Panc1 (cell line): ENCODE measurements at places on chromosomes 11 and 22. TPM values are rescaled to one million over a fixed set of nuclear protein-coding genes. Genes with fewer than 3 reads are reported as not detected.

DNA sequence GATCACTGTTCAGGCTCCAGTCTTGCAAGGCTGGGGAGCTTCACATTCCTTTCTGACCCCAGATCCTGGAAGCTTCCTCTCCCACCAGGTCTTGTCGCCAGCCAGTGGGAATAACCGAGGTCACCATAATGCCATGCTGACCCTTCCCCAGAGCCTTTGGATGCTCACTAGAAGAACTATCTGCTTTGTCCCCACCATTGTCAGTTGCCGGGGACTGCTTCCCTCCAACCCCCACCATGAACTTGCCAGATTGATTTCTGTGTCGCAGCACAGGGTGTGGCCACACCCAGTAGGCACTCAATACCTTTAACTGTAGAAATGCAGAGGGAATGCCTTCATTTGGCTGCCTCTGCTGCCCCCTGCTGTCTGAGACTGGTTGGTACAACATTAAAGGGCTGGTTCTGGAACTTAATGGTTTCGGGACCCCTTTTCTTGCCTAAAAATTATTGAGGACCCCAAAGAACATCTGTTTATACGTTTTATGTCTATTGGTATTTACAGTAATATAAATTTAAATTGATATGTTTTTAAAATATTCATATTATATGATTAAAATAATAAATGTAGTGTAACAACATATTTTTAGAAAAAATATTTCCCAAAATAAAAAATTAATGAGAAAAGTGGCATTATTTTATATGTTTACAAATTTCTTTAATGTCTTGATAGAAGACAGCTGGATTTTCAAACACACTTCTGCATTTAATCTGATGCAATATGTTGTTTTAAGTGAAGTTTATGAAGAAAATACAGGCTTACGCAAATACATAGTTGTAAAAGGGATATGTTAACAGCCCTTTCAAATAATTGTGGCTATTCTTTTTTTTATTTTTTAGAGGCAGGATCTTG is 6.7 kb upstream of the GDPD5 start:
- DNase-seq: peak; percentile 58

DNA sequence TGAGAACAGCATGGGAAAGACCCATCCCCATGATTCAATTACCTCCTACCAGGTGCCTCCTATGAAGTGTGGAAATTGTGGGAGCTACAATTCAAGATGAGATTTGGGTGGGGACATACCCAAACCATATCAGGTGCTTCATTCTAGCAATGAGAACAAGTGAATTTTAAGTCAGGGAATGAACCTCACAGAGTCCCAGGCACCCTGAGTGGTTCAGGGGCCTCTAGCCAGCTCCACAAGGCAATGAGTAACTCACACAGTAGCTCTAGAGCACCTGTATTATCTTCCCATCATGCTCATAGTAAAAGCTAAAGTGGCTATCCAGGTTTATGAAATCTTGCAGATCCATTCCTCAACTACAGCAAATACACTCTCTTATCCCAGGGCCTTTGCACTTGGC is 13.1 kb upstream of the ACCSL start:
- no peak for DNase-seq

DNA sequence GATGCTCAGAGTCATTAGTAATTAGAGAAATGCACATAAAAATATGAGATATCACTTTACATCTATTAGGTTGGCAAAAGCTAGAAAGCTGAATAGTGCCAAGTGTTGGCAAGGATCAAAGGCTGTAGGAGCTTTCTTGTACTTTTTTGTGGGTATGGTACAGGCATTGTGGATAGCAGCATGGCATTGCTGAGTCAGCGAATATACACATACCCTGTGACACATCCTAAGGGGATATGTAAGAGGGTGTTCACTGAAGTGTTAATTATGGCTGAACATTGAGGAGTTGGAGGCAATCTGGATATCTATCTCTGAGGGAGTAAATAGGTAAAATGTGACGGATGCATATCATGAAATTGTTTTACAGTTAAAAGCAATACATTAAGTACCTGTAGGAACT is 27.0 kb upstream of the IL18BP start:
- no peak for DNase-seq

GRCh38 chr11:6057452-6057851 is 26.9 kb upstream of the OR56A1 start:
- DNase-seq: no peak

DNA sequence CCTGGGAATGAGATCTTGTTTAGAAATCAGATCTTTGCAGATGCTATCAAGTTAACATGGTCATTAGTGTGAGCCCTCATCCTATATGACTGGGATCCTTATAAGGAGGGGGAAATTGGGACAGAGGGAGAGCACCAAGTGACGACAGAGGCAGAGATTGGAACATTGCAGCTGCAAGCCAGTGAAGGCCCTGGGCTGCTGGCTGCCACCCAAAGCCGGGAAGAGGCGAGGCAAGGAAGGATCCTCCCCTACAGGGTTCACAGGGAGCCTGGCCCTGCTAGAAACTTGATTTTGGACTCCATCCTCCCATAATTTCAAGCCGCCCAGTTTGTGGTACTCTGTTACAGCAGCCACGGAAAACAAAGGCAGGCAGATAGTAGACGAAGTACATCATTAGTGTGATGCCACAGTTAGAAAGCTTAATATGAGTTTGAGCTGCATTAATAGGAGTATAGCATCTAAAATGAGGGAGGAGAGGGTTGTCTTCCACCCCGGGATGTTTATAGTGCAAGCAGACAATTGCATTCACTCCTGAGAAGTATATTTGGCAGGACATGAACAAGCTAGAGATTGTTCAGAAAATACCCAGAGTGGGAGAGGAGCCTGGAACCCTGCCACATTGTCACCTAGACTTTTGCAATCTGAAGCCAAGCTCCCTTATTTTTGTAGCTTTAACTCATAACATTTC is 56.8 kb upstream of the CLMP start:
- DNase-seq: no peak

DNA sequence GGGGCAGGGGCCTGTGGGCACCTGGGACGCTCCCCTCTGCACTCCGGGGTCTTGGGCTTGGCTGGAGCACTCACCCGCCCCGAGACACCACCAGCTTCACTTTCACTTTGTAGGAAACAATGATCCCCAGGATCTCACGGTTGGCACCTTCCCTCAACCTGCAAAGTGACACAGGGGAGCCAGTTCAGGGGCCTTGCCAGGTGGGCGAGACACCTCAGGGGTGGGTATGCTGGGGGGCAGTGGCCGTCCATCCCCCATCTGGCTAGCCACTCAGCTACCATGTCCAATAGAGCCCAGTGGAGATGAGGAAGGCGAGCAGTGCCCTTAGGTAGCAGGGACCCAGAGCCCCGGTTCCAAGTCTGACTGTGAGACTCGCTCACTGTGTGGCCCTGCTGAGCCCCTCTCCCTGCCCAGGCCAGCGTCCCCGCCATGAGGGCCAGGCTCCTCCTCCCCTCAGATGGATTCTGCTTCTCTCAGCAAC is 32.3 kb downstream of the TPBGL start:
- DNase-seq: no peak

DNA sequence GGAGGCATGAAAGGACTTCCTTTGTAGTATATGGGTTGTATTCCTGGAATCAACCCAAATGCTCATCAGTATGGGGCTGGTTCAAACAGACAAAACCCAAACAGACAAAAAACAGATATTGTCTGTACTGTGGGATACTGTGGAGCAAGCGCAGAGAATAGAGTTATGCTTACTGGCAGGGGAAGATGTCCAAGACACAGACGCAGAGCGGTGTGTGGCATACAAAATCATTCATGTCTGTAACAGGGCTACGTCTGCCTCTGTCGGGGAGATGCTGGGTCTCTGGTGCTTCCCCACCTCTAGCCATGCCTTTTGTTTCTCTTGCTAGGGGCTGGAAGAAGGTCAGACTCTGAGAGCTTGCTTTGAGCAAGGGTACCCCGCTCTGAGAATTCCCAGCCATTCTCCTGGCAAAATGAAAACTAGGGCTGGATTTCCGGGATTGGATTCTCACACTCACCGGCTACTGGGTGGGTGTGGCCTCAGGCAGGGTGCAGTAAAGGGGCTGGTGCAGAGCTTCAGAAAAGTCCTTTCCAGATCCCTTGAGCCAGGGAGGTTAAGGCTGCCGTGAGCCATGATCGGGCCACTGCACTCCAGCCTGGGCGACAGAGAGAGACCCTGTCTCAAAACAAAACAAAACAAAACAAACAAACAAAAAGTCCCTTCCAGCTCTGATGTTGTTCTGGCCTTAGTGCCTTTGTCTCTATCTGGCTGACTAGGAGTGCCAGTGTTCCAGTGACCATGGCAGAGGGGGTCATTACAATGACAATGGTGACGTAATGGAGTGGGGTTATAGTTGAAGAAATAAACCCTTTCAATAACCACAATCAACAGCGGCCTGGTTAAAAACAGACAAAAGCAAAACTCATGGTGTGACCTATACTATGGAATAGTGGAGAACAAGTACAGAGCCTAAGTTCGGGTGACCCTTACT is 2.9 kb upstream of the ABCC8 start:
- DNase-seq: no peak

- no peak for DNase-seq
These were observed 53.5 kb downstream of the ISX start for GRCh38 chr22:35119494-35119893.

DNA sequence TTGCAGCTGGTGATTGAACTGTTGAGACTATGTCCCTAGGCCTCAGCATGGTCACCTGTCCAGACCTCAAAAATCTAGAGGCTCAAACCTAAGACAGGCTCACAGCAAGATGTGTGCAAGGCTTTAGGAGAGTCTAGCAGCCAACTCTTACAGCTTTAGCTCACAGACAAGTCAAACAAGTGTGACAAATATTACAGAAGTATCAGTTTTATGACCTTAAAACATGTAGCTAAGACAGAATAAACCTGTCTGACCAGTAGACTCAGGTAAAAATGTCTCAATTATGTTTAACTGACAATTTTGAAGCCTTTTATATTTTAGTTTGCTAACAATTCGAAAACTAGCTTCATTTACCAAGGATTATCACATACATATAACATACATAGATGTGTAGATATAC is 80.0 kb upstream of the HTATIP2 start:
- DNase-seq: no peak

- no peak for DNase-seq
These were observed 450 bp downstream of the CBX6 start for GRCh38 chr22:38871360-38872171.

DNA sequence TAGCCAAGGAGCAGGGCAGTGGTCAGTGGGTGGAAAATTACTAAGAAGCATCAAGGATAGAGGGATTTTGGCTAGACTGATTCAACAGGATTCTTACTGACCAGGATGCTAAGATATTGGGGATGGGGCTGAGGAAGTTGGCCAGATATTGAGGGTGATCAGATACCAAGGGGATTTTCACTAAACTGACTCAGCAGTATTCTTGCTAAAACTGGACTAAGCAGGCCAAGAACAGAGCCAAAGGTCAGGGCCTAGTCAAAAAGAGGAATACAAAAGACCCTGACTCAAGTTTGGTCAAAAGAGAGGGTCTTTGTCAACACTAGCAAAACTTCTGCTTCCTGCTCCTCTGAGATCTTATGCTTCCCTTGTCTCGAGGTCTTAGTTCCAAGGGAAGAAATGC is 38.6 kb upstream of the DEUP1 start:
- DNase-seq: no peak

- peak; percentile 10 for DNase-seq
These were observed 14.9 kb upstream of the MS4A4A start for GRCh38 chr11:60265373-60266214.

DNA sequence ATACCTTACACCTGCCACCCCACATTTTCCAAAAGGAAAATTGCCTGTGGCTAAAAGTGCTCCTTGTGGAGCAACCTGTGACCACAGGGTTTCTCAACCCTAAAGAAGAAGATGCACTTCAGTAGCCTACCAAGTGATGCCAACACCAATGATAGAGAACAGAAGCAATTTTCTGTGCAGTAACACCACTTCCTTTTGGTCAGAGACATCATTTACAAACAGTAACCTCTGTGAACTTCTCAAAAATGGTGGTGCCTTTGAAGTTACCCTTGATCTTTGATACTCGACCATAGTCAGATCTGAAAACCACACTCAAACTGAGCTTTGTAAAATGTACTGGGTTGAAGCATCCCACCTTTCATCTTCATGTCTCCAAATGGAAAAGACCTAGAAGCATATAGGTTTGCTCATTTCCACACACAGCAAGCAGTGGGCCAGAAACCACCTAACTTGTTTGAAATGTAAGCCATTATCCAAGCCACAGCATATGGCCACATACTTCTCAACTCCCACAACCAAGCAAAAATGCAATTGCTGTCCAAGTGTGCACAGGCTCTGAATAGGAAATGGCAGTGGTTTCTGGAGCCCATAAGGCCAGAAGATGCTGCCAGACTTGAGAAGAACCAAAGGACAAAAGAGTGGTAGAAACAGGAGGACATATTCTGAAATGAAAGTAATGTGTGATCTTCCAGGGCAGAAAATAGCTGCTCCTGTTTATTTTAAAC is 24.3 kb downstream of the MPPED2 start:
- no peak for DNase-seq

DNA sequence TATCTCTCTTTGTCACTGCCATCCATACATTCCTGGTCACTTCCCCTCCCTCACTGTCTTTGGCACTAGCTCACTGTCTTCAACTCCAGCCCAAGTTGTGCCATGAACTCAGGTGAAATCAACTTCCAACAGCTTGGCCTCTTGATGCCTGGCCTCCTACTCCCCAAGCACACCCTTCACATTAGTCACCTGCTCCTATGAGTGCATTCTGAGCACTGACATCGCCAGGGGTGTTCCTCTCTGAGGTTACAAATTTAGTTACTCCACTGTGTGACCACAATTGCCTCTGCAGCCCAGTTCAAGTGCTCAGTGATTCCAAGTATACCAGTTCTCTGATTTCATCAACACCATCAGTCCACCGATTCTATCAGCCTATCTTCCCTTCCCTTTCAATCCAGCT is 10.8 kb downstream of the DRD2 start:
- DNase-seq: no peak

DNA sequence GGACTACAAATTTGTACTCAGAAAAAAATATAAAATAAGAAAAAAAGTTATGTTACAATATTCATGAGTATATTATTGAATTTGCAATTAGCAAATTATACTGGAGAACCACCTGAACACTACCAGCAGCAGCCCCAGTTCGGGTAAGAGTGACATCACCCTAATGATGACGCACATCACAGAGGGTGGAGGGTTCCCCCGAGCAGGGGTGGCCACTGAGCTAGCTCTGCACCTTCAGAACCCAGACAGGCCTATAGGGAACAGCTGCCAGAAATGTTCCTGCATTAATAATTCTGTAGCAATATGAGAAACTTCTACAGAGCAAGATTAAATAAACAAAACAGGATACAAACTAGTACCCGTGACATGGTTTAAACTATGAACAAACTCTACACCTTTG is 17.5 kb upstream of the ARAP1 start:
- DNase-seq: no peak

- no peak for DNase-seq
These were observed 457.0 kb downstream of the DLG2 start for GRCh38 chr11:85170184-85170583.

GRCh38 chr11:122138744-122139594 is 23.0 kb upstream of the BLID start:
- DNase-seq: no peak

GANAB gene
- 415 TPM for total RNA-seq

TMEM258 gene
- total RNA-seq: 139 TPM

ZNF215 gene
- 12.8 TPM for total RNA-seq

FSHB gene
- total RNA-seq: not detected

NRGN gene
- 5.7 TPM for total RNA-seq

AAMDC gene
- total RNA-seq: 52.7 TPM

DDI1 gene
- not detected for total RNA-seq

TNNI2 gene
- total RNA-seq: 0.46 TPM

SART1 gene
- total RNA-seq: 76.4 TPM

C22orf15 gene
- not detected for total RNA-seq

ALDH3B1 gene
- total RNA-seq: 18.3 TPM

SCN4B gene
- 0.33 TPM for total RNA-seq

SYT13 gene
- total RNA-seq: 0.13 TPM

ANO9 gene
- total RNA-seq: 61.4 TPM

TLCD5 gene
- total RNA-seq: 22.8 TPM

MPEG1 gene
- total RNA-seq: 0.08 TPM

DCDC1 gene
- total RNA-seq: not detected
